CD4-positive, alpha-beta T cell (primary cell): ENCODE measurements at places on chromosomes 5 and 9. TPM values are rescaled to one million over a fixed set of nuclear protein-coding genes. Genes with fewer than 3 reads are reported as not detected.

GRCh38 chr5:103114440-103114839 lies 5.5 kb downstream of the GIN1 start:
- DNase-seq: no peak

DNA sequence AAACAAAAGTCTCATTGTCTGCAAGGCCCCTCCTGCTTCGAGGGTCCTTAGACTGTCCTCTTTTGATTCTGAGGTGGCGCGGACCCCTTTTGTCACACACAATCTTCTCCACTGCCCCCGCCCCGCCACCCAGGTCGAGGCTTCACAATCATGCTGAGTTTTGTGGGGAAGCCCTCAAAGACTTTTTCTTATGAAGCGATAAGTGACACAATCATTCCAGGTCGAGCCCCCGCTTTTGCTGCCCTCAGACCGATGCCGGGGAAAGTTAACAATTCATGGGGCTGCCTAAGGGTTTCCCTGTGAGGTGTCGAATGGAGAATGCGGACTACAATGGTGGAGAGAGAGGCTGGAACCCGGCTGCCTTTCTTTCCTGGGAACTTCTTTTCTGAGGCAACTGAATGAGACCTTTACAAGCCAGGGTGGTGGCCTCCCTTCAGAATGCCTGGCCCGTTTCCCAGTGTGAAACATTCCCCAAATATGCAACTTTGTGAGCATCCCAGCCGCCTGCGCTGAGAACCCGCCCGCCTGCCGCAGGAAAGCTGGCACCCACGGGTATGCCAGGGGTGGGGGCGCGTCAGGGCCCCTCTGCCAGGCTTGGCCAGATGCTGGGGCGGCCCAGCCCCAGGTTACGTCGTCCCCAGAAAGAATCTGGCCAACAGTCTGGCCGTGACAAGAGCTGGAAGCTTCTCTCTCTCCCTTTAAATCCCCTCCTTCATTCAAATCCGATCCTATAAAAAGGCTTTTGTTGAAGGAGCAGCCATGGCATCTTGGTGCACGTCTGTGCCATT lies 71.9 kb downstream of the MAP1B start:
- no peak for DNase-seq

DNA sequence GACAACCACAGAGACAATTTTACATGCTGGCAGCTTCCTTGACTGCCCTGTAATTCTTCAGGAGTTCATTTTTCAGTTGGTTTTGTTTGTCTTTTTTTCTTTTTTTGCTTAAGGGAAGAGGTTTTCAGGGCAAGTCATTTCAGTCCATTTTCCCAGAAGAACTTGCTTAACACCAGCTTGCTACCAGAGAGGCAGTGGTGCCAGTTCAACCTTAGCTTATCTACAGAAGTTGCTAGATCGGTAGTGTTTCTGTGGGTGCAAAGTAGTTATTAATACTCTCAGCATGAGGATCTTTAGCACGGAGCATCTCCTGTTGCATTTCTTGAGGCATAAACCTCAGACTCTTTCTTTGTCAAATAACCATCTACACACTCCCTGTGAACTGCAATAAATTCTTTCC lies 1.1 kb downstream of the SPEF2 start:
- DNase-seq: peak; percentile 10

DNA sequence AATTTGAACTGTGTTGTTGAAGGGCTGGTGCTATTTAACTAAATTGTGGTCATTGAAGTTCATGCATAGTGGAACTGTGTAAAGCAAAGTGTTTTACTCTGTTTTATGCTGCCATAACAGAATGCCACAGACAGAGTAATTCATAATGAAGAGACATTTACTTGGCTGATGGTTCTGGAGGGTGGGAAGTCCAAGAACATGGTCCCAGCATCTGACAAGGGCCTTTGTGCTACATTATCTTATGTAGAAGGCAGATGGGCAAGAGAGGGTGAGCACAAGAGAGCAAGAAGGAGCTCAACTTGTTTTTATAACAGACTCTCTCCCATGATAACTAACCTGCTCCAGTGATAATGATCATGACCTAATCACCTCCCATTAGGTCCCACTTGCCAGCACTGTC lies 101.9 kb upstream of the NR3C1 start:
- no peak for DNase-seq

OTP gene
- not detected for total RNA-seq

PROB1 gene
- total RNA-seq: 0.25 TPM

PLAC8L1 gene
- total RNA-seq: 0.56 TPM

- no peak for DNase-seq
Measured at GRCh38 chr9:124187311-124187710, 70.4 kb upstream of the NEK6 start.
